ENCODE measurements at places on chromosomes 16 and 17.

GRCh38 chr17:48219617-48220016, 112.1 kb downstream of the SNX11 start:
- DNase-seq = no peak

GRCh38 chr17:66779237-66779606, 55.7 kb upstream of the CACNG5 start:
- DNase-seq = no peak

- no peak for DNase-seq
These were observed 123.0 kb downstream of the CDYL2 start for GRCh38 chr16:80681436-80681835.

DNA sequence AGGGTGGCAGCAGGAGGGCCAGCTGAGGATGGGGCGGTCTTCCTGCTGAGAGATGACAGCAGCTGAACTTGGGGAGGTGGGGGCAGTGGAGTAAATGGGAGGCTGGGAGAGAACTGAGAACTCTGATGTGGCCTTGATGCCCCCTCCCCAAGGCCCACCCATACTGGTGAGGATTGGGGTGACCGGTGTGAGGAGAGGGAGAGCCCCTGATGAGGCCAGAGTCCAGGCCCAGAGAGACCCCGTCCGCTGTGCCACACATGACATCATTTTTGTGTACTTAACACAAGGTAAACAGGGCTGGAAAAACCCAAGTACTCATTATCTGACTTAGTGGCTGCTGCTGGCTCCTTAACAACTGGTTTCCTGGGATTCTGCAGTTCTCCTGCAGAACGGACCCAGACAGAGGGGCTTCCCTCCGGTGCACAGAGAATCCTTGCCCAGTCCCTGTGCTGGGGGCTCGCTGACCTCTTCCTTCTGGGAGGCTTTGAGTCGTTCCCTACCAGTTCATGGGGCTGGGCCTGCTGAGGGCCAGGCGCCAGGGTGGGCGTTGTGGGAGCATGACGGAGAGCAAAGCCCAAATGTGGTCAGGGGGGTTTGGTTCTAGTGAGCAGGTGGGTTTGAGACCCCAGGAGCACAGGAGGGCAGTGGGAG, 207.6 kb downstream of the RAB11FIP4 start:
- no peak for DNase-seq

- no peak for DNase-seq
These were observed 60.7 kb upstream of the TNRC6C start for GRCh38 chr17:77897741-77898301.

DNA sequence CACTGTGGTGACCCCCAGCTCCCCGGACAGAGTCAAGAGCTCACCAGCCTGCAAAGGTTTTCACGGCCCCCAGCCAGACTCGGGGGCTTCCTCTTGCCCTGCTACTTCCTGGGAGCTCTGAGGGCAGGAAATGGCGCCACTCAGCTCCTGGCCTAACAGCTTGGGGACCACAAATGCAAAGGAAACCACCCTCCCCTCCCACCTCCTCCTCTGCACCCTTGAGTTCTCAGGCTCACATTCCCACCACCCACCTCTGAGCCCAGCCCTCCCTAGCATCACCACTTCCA, 375 bp upstream of the SPN start:
- DNase-seq = peak; percentile 74

- DNase-seq = no peak
These were observed 15.9 kb downstream of the ZC3H7A start for GRCh38 chr16:11780991-11781680.

- no peak for DNase-seq
These were observed 46.2 kb downstream of the SMPD3 start for GRCh38 chr16:68401871-68402747.

DNA sequence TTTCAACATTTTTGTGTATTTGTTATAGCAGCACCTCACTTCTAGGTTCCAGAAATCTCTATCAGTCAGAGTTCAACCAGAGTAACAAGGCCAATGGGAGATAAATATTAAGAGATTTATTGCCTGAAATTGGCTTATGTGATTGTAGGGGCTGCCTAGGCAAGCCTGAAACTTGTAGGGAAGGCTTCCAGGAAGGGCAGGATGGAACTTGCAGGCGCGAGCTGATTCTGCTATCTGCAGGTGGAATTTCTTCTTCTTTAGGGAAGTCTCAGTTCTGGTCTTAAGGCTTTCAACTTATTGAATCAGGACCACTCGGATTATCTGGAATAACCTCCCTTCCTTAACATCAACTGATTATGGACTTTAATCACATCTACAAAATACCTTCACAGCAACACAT, 199.5 kb upstream of the NLRP1 start:
- DNase-seq = no peak

GRCh38 chr16:11374255-11374654, 29.0 kb downstream of the RMI2 start:
- no peak for DNase-seq

DNA sequence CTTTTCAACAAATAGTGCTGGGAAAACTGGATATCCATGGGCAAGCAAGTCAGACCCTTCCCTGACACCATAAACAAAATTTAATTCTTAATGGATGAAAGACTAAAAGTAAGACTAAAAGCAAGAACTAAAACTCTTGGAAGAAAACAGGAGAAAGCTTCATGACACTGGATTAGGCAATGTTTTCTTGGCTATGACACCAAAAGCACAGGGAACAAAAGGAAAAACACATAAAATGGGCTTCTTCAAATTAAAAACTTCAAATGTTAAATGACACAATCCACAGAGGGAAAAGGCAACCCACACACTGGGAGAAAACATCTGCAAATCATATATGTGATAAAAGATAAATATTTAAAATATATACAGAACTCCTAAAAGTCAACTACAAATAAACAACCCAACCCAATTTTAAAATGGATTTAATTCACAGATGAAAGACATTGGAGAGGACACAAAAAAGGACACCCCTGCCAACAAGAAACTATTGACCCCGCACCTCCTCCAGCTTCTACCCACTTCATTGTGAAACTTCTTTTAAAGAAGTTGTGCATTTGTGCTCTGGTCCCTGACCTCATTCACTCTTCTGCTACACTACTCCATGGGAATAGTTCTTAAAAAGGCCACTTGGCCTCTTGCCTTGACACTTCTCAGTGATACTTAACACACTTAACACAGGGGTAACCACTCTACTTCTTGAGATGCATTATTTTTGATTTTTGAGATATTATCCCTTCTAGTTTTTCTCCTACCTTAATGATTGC, 80.3 kb downstream of the TRIM37 start:
- no peak for DNase-seq

DNA sequence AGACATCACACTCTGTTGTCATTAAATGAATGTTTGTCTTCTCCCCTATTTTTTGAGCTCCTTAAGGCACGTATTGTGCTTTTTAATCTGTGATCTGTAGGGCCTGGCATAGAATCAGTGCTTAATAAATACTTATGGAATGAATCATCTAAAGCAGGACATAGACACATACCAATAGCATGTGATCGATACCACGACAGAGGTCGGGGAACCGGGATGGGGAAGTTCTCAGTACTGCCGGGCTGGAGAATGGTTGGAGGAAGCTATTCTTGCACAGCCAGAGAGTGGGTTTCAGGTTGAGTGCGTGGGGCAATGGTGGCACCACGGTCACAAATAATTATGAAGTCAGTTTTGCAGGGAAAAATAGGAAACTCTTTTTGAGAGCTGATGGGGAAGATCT, 26.8 kb downstream of the NLRP1 start:
- DNase-seq = no peak

DNA sequence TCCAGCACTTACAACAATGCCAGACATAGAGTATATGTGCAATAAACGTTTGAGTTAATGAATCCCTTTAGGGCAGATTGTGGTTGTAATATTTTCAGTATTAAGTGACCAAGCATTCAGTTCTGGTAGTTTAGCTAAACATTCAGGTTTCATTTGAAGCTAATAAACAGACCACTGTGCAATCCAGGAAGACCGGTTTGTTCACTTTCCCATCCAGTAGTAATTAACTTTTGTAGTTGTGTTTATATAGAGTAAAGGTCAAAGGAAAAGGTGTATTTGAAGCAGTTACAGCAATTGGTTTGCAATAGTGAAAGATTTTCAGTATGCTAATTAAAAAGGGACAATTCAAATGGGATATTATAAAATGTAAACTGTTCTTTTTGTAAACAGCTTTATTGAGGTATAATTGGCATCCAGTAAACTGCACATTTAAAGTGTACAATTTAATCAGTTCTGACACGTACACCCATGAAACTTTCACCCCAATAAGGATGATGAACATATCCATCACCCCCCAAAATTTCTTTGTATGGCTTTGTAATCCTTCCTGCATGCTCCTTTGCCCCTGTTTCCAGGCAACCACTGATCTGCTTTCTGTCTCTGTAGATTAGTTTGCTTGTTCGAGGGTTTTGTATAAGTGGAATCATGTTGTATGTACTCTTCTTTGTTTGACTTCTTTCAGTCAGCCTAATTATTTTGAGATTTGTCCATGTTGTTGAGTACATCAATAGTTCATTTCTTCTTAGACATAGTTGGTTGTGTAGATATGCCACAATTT, 26.3 kb downstream of the MRTFB start:
- DNase-seq = no peak

- no peak for DNase-seq
These were observed 491 bp downstream of the SLC25A19 start for GRCh38 chr17:75288770-75289114.

- no peak for DNase-seq
These were observed 402.7 kb upstream of the TNRC6C start for GRCh38 chr17:77555741-77556291.

GRCh38 chr16:119295-119694, 19.2 kb downstream of the NPRL3 start:
- no peak for DNase-seq

DNA sequence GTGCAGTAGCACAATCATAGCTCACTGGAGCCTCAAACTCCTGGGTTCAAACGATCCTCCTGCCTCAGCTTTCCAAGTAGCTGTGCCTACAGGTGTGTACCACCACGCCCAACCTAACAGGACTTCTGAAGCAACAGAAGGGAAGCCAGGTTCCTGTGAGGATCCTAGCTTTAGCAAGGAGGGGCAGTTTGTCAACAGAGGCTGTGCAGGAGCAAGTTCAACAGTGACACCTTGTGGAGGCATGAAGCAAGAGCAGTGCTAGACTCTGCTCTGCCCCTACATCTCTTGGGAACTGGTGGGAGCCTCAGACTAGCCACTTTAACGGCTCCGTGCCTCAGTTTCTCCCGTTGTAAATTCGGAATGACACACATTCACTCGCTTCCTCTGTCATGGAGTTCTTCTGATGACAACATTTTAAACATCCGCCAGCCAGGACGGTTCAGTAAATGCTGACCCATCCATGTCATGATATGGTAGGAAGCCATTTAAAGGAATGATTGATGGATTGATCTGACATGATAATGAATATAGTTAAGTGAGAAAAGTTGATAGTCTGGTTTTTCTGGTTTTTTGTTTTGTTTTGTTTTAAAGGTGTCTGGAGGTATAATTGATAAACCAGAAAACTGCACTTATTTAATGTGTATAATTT, 218.7 kb downstream of the MRTFB start:
- peak; percentile 46 for DNase-seq

- no peak for DNase-seq
These were observed 2.7 kb downstream of the PRSS53 start for GRCh38 chr16:31085873-31086628.

- peak; percentile 55 for DNase-seq
These were observed 1.0 kb downstream of the LYRM1 start for GRCh38 chr16:20901436-20902112.

GRCh38 chr17:77145612-77146245, 5.0 kb downstream of the SEC14L1 start:
- DNase-seq = peak; percentile 52

DNA sequence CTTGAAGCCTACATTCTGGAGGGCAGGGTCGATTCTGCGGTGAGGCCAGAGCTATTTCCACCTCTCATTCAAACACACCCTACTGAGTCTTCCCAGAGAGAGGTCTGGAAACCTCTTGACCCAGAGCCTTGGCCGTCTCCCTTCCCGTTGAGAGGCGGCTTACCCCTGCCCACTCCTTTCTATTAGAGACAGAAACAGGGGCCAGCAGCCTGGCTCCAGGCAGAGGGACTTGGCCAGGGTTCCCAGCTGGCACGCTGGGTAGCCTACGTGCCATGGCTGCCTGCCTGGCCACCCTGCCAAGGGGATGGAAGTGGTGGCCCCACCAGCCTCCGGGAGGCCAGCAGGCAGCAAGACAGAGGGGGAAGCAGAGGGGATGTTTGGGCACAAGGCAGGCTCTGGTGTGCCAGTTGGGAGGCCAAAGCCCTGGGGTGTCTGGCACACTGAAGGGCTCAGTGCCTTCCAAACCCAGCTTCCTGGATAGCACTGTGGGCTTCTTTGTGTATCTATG, 6.0 kb downstream of the STAC2 start:
- DNase-seq = no peak

- DNase-seq = no peak
These were observed 3.1 kb upstream of the MIF4GD start for GRCh38 chr17:75273977-75274708.

DNA sequence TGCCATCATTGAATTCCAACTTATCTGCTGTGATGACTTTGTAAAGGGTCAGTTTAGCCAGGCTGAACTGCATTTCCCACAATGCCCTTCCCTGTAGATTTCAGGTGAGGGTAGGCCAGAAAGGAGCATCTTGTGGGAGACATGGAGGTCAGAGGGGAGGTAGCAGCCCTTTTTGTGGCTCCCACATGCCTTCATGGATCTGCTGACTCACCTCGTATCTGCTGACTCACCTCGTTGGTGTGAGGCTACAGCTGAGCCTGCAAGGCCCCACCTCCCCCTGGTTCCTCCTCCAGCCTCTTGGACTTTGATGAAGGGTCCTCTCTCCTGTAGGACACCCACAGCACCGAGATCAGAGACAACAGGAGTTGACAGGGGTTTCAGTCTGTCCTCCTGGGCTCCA, 102.5 kb downstream of the SALL1 start:
- no peak for DNase-seq

DNA sequence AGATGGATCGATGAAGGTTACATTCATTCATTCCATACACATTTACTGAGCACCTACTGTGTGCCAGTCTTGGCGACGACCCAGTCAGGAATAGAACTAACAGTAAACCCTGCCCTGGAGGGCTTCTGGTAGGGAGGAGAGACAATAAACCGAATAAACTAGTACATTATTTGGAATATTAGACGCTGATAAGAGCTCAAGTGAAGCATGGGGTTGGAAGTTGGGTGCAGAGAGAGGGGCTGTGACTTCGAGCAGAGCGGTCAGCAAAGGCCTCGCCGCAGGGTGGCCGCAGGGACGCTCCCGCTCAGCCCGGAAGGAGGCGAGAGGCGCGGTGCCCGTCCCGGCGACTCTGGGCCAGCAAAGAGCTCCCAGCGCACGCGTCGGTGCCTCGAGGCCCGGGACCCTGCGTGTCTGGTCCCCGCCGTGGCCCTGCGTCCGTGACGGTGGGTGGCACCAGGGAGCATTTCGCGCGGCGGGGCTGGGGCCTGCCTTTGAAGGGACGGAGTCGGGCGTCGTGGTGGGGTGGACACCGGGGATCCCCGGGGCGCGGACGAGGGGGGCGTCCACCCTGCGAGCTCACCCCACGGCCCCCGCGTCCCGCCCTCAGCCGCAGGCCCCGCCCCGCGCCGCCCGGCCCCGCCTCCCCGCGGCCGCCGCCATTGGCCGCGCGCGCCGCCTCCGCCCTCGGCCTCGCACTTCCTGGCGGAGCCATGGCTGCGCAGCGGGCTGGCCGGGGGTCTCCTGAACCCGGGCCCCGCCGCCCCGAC, at the start of gene KLHL36:
Gene KLHL36, plus strand, starts transcription at position 684 of the 767 bp plus-strand sequence. CDS start 2,357 bp downstream, outside the sequence.
- DNase-seq = peak; percentile 99
